ENCODE measurements at places on chromosomes 7 and 10. TPM values are rescaled to one million over a fixed set of nuclear protein-coding genes. Genes with fewer than 3 reads are reported as not detected.

DNA sequence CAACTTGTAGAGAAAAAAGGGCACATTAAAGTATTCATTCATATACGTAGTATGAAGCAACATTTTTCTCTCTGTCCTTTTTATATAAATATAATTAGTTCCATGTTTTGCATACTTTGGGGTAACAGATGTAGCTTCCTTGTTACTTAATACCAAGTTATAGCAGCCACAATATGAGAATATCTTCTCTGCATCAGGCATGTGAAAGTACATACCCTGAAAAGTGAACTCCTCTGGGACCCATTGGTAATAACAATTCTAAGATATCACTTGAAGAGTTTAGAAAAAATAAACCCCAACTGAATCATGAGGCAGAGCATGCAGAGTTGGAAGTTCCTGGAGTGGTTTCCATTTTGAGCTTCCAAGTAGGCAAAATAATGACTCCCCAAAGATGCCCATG lies 2.4 kb upstream of the CRPPA start:
- no peak for DNase-seq

GRCh38 chr7:48638041-48638440 lies 286.3 kb upstream of the CDC14C start:
- no peak for DNase-seq

GRCh38 chr10:8004469-8005000 lies 50.0 kb upstream of the GATA3 start:
- DNase-seq: no peak

GRCh38 chr10:93469454-93469853 lies 12.7 kb downstream of the MYOF start:
- no peak for DNase-seq

GRCh38 chr10:123133541-123134342 lies 2.0 kb upstream of the HMX3 start:
- no peak for DNase-seq

GRCh38 chr10:128463991-128464760 lies 338.0 kb upstream of the MKI67 start:
- peak; percentile 37 for DNase-seq

- DNase-seq: peak; percentile 64
These were observed 165.4 kb upstream of the DPP6 start for GRCh38 chr7:153886506-153887441.

DNA sequence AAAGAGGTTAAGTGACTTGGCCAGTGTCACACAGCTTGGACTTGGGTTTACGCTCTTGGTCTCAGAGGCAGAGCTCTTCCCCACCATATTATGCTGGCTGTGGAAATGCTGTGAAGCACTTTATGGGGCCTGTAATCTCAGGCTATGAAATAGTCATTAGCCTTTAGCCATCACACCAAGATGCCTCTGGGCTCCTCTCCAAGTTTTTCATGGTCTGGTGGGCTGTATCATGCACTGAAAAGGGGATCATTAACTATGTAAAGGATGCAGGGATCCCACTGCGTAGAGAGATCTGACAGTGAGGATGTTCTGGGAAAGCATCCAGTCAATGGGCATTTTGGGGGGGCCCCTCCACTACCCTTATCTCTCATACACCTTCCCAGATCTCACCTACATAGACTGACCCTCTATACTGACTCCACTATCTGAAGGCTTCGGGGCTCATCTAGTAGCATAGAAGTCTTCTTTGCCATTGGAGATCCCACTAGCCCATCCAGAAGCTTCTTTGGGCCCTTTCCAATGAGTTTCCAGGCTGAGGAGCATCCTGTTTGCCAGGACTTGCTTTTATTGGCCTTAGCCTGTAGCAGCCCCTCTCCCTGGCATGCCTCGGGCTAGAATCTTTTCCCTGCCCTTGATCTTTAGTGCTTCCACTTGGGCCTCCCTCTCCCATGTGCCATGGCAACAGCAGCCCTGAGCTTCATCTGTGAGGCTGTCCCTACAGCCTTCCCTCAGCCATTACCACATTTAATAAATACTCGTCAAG lies 19.6 kb downstream of the FRMPD2 start:
- no peak for DNase-seq

- DNase-seq: no peak
These were observed 90.6 kb upstream of the PPP2R2D start for GRCh38 chr10:131810036-131810804.

DNA sequence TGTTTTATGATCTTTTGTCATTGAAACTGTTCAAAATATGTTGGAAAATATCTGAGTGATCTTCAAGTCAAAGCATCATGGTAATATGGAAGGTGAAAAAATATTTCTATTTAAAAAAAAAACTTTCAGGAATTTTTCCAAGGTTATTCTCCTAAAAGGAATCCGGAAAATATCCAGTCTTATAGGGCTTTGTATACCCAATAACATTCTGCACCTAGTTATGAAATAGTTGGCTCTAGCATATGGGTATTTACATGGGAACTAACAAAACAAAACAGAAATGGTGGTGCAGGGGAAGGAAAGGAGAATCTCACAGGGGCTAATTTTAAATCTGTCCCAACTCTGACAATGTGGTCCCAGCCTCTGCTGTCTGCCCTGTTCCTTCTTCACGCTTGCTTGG lies 167.1 kb upstream of the RHEB start:
- no peak for DNase-seq

DNA sequence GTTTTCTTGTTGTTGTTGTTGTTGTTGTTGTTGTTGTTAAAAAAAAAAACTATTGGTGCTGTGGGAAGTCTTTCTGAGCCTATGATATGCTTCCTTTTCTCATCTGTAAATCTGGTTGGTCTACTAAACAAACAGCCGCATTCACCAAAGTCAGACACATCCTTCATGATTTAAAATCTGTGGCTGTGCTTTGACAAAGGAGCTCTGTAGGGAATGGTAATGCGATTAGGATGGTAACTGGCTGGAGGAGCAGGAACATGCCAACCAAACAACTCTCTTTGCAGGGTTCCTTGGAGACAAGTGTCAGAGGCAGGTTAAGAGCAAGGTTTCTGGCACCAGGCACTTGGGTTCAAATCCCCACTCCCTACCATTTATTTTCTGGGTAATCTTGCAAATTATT lies 14.9 kb upstream of the SP4 start:
- DNase-seq: no peak

DNA sequence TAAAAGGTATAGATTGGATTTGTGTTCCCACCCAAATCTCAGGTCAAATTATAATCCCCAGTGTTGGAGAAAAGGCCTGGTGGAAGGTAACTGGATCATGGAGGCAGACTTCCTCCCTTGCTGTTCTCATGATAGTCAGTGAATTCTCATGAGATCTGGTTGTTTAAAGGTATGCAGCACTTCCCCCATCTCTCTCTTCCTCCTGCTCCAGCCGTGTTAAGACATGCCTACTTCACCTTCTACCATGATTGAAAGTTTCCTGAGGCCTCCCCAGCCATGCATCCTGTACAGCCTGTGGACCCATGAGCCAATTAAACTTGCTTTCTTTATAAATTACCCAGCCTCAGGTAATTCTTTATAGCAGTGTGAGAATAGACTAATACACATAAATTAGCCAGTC lies 39.1 kb downstream of the HTR7 start:
- DNase-seq: no peak

DNA sequence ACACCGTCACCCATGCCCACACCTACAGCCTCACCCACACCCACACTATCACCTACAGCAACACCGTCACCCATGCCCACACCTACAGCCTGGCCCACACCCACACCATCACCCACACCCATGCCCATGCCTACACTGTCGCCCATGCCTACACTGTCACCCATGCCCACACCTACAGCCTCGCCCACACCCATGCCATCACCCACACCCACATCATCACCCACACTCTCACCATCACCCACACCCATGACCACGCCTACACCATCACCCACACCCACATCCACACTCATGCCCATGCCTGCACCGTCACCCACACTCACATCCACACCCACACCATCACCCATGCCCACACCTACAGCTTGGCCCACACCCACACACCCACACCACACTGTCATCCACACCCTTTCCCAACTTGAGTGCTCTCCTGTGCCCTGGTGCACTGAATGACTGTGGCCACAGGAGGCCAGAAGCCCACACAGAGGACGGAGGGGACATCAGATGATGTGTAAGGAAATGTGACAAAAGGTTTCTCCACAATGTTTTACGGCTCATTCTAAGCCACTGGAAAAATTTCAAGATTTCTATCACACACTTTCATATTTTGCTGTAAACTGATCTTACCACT lies 153.3 kb downstream of the WDR37 start:
- no peak for DNase-seq

DNA sequence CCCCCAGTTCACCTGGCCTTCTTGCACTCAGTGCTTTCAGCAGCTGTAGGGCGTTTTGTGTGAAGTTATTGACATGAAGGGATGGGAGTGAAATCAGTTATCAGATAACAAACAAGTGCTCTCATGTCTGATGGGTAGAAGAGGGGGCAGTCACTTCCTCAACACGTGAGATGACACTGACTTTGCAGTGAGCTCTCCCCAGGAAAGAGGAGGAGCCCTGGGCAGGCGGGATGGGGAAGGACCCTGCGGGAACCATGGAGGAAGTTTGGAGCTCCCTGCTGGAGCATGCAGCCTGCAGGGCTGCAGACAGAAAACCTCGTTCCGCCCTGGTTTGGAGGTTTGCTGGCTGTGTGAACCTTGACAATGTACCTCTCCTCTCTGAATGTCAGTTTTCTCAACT lies 38.7 kb downstream of the GPR26 start:
- no peak for DNase-seq

DNA sequence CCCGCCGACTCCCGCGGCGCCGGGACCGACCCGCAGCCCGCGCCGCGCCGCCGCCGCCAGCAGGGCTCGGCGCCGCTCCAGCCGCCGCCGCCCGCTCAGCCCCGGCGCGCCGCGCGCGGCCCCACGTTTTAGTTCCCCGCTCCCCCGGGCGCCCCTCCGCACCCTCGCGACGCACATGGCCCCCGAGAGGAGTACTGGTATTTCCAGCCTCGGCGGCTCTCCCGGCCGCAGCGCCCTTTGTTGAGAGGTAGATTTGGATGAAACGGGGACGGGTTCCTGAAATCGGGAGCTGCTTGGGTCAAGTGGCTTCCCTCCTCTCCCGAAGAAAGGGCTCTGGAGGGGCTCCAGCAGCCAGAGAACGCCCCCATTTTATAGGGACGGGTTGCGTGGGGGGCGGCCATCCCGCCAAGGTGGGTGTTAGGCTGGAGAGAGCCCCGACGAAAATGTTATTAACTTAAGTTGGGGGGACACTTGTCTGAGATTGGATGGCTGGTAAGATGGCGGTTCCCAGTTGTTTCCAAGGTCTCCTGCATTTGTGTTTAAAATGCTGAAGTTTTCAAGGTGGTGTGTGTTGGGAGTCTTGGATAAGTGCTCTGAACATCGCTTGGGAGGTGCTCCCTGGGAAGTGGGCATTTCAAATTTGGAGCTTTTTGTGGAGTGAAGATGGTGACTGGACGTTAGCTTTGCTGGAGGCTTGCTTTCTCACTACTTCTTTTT lies 1.2 kb downstream of the BMI1 start:
- DNase-seq: peak; percentile 42

DNA sequence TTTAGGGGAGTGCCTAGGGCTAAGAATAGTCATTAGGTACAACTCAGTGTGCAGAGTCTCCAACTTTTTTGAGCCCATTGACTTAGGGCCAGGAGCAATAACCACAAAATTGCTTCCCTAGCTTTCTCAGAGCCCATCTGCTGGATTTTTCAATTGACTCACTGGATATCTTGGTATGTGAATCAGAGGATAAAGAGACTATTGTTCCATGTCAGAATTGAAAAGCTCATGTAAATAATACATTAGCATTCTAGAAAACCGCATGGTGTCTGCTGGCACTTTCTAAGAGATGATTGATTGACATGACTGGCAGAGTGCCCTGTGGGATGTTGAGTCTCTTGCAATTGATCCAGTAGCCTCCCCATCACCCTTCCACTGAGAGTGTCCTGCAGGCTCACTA lies 246.2 kb downstream of the CCDC7 start:
- no peak for DNase-seq

GRCh38 chr7:28038175-28038797 lies 142.3 kb downstream of the JAZF1 start:
- no peak for DNase-seq

DNA sequence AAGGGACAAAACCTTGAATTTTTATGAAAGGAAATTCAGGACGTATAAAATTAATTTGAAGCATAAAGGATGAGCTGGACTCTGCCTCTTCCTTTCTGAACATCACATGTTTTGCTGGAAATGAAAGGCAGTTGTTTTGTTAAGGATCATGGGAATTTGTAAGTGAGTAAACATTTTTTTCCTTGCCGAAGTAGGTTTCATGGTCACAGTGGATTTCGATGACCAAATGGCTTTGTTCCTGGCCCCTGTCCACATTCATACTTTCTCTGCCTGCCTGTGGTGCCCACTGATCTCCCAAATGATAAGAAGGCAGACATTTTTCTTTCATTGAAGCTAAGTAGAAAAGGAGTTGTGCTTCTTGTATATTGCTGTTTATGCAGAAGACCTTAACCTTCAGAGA lies 104.2 kb downstream of the ARID5B start:
- no peak for DNase-seq

DNA sequence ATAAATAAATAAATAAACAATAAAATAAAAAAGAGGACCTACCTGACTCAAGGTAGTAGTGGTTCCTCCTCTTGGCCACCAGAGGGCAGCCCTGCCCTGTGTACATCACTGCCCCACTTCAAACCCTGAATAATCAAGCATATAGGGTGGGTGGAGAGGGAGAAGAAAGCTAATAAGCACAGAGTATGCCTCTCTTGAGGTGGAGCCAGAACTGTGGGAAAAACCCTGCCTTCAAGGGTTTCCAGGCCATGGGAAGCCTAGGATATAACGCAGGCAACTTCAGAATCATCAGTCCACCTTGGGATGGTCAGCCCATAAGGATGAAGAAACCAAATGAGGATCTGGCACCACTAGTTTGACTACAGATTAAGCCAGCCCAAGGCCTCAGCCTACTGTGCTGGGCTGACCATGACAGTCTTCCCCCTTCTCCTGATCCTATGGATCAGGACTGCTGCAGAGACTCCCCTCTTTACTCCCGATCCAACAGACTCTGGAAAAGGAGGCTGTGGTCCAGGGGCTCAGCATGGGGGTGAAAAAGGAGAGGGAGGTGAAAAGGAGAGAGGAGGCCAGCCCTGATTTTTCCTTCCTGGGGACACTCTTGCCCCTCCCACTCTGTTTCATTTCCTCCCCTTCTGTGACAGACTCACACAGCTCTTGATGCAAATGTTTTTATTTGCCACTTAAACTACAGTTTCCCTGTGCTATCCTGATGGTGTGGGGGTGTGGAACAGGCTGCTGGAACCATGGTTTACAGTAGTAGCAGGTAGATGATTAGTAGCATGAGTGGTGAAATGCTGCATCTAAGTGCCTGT lies 10.1 kb downstream of the AVPI1 start:
- peak; percentile 84 for DNase-seq

- peak; percentile 47 for DNase-seq
These were observed 2.0 kb downstream of the JAZF1 start for GRCh38 chr7:28178599-28178998.

Gene PRPS1L1
- not detected for total RNA-seq

Gene ZCCHC24
- total RNA-seq: 10.8 TPM

Gene FAM25G
- not detected for total RNA-seq

Gene SPACDR
- total RNA-seq: not detected

Gene RAB11FIP2
- total RNA-seq: 13.1 TPM

Gene HYAL4
- not detected for total RNA-seq

Gene ZNF503
- total RNA-seq: 2.0 TPM

Gene MYPN
- total RNA-seq: 0.06 TPM

Gene CNOT4
- total RNA-seq: 5.8 TPM

Gene CYP2C19
- not detected for total RNA-seq

Gene PLAU
- total RNA-seq: 143 TPM
